Stimulated activated CD4-positive, alpha-beta T cell treated with anti-CD3 and anti-CD28 coated beads, Interleukin-12 subunit alpha, Interleukin-12 subunit beta, amount 100 ng/mL, for 4 hours (primary cell): ENCODE measurements at places on chromosomes 7 and 10.

DNA sequence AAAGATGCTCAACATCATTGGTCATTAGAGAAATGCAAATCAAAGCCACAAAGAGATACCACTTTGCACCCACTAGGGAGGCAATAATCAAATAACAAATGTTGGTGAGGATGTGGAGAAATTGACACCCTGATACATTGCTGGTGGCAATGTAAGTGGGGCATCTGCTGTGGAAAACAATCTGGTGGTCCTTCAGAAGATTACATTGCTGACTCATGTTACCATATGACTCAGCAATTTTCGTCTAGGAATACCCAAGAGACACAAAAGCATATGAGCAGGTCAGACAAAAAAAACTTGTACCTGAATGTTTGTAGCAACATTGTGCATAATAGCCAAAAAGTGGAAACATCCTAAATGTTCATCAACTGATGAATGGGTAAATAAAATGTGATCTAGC, 4.9 kb upstream of the CLDN3 start:
- DNase-seq, result no peak

GRCh38 chr10:12675186-12675585, 325.8 kb downstream of the CAMK1D start:
- DNase-seq, result no peak

- DNase-seq, result no peak
These were observed 483.5 kb upstream of the POT1 start for GRCh38 chr7:125412890-125413665.

DNA sequence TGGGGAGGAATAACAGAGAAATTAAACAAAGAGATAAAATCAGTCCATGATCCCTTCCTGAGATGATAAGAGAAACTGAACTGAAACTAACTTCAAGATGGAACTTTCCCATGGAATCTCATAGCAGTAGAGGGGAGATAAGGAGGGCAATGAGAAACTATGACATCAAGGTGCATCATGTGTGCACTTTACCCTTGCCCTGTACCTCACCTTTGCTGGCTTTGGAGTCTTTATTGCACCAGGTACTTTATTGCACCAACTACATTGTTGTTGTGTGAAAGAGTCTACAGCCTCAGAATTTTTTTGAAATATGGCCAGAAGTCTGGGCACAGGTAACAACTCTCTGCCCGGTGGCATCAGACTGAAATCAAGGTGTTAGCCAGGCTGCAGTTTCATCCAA, 11.2 kb upstream of the SMC3 start:
- no peak for DNase-seq

DNA sequence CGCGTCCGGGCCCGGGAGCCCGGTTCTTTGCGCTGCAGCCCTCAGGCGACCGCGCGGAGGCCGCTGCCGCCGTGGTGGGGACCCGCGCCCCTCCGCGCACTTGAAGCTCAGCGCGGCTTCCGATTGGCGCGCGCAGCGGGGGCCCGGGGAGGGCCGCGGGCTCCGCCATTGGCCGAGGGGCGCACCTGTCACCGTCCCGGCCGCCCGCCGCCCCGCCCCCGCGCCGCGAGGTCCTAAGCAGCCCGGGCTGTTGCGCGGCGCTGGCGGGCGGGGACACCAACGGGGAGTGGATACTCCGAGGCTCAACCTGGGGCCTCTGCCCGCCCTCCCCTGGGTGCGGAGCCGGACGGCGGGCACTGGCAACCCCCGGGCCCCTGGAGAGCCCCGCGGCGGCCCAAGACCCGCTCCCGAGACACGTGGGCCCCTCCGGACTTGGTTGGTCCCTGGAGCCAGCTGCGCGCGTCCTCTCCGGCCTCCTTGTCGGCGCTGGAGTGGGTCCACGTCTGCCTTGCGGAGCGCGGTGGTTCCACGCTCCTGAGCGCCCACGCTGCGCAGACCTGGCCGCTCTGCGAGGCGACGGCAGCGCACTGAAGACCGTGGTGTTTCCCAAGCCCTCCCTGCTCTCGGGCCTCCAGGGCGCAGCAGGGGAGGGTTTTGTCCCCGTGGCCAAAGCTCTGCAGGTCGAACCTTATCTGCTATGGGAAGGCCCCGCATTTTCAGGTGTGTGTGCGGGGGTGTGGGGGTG, at the start of gene MNX1:
MNX1 (minus strand) TSS at position 76 of the 745 bp plus-strand sequence. CDS start 313 bp downstream, outside the sequence.
- DNase-seq, result peak; percentile 51

DNA sequence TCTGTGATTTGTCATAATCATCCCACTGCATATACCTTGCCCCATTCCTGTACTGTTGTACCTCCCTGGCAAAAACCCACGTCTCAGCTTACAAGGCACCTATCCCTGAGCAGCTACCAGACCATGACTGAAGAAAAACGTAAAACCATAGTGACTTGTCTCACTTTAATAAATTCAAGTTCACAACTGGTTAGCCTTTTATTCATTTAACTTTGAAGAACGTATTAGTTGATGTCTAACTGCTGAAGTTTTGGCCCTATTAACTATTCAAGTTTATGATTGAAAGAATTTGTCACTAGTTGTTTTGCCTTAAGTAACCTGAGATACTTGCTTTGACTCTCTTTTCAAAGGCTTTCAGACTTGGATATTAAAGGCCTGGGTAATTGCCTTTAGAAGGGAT, 59.7 kb downstream of the GALNT11 start:
- no peak for DNase-seq

GRCh38 chr10:6958711-6959110, 378.6 kb upstream of the PRKCQ start:
- no peak for DNase-seq

DNA sequence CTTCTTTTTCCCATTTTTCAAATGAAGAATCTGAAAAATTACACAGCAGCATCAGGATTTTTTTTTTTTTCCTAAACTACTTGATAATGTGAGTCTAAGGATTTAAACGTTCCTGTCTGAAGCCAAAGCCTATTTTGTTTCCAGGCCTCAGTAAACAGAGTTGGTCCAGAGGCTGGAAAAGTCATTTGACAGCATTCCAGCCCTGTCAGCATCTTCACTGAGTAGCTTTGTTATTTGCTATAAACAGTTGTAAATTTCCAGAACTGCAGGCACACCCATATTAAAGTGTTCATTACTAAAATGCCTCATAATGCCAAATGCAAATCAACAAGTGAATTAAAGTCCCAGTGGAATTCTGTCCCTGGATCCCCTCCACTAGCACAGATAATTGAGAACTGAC, 35.5 kb upstream of the KMT2E start:
- DNase-seq, result no peak

GRCh38 chr10:12961416-12962205, 39.9 kb downstream of the CCDC3 start:
- no peak for DNase-seq

- no peak for DNase-seq
These were observed 57.7 kb downstream of the PYROXD2 start for GRCh38 chr10:98357194-98357822.

- no peak for DNase-seq
These were observed 772.5 kb downstream of the SUGCT start for GRCh38 chr7:40907286-40907685.

DNA sequence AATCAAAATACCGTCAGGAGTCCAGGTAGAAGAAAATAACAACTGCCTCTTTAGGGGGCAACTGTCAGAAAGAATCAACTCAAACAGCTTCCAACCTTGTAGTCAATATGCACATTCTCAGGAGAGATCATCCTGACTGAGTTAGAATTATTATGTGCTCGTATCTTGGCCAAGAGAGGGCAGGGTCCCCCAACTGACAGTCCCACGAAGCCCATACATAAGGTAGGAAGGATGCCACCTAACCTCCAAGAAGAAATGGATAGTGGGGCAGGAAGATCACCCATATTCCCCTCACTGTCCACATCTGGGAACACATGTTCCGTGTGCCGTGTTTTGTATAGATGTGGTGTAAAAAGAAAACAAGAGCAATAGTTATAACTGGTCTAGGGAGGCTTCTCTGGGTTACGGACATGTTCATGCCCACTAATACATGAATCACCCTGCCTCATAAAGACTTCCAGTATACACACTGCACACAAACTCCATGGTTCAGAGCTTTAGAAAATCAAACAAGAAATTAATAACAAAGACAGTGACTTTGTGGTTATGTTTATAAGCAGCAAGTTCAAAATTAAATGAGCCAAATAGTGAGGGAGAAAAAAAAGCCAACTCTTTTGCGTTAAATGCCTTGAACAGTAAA, 295.6 kb downstream of the FGFR2 start:
- no peak for DNase-seq

GRCh38 chr10:58531084-58531695, 18.5 kb downstream of the BICC1 start:
- peak; percentile 23 for DNase-seq

- no peak for DNase-seq
These were observed 43.8 kb upstream of the DMBT1 start for GRCh38 chr10:122516734-122517133.

DNA sequence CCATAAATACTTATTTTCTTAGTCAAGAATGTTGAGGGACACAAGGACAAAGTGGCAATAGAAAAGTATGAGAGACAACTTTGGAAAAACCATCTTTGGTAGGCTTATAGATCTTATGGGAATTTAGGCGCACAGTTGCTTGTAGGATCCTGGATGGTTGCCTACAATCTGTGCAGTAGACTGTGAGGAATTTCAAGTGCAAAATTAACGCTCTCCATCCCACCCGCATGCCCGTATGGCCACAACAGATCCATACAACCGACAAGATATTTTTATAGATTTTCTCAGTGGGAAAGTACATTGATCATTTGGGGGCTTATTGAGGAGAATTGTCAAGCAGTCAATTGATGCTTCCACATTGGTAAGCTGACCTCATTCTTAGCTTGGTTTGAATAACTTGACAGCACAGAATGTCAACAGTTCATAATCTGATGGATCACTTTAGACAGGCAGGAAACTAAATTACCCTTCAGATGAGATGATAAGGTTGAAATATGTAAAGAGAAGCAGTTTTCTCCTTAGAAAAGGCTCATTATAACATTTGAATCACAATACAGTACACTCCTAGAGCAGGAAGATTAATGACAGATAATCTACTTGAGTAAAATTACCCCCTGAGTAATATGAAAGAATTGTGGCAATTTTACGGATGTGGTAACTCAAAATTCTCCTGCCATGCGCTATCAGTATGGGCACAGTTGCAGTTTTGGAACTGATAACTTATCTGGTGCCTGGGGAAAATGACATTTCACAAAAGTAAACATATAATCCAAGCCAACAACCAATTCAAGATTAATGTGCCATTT, 479.7 kb downstream of the KIF20B start:
- no peak for DNase-seq

GRCh38 chr7:112160130-112160770, 45.9 kb downstream of the DOCK4 start:
- DNase-seq, result no peak

DNA sequence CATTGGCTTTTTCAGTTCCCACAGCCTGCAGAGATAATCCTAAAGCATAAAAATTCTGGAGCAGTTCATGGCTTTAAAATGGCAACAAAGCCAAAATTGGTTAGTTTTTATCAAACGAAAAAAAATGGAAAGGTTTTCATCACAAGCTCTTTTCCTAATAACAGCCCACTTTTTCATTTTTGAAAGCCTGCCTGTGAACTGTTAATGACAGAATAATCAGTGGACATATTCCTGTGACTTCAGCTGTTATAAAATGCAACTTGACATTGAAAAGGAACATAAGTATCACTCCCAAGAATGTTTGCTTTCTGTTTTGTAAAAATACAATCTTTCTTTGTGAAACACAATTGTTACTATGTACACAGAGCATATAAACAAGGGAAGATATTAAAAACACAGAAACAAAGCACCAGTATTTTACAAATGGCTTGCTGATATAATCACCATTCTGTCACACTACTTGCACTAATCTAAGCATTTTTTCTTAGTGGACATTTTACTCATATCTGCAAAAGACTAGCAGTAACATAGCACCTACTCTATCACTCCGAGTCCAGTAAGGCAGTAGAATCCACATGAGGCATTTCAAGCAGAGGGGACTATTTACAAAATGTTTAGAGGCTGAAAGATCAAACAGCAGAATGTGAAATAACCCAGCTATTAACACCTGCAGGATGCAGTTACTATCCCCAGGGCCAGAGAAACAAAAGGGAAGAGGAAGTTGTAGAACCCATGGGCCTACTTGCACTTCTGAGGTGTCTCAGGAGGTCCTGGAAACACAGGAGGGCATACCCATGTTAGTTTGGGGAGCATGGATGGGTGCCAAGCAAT, 26.4 kb downstream of the MACC1 start:
- no peak for DNase-seq

GRCh38 chr7:38878694-38879457, 30.1 kb downstream of the VPS41 start:
- DNase-seq, result no peak

GRCh38 chr7:18213652-18214051, 186.0 kb upstream of the PRPS1L1 start:
- no peak for DNase-seq

DNA sequence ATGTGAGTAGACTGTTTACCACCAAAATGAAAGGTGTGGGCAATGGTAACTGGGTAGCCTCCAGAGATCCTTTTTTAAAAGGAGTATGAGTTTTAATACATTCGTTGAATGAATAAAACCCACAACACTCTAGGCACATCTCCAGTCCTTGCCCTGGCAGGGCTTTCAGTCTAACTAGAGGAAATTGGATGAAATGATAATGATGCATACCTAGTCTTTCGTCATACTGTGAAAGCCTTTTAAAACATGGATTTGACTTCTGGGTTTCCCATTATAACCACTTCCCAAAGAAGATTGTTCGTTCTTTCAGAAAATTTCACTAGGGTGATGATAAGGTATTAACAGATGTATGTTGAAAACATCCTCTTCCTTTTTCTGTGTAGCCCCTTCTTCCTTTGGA, 110.8 kb downstream of the REEP3 start:
- no peak for DNase-seq

DNA sequence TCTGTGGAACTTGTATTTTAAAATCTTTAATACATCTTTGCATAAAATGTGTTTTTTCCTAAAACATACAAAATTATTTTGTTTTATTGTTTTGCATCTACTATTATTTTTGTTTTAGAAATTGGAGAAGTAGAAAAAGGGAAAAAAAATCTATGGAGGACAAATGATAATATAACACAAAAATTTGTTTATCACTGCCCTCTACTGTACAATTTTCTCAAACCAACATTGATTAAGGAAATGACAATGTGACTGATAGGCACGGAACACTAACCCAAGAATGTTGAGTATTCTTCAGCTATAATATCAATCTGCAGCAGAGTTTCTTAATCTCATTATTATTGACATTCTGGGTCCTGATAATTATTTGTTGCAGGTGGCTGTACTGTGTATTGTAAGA, 9.5 kb upstream of the ING3 start:
- no peak for DNase-seq

DNA sequence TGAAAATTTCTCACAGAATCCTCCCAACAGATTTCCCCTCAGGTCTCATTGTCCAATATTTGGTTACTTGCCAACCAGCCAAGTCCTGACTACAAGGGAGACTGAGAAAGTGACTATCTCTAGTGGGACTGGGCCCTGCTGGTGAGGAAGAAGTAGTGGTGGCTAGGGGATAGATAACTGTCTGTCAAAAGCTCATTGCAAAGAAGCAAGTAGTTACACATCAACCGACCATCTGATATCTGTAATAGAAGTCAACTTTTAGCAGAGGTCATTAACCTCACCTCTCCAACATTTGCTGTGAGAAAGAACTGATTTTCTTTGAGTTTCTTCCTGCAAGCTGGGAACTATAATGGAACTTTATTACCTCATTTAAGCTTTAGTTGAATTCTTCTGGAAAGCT, 15.2 kb downstream of the STAMBPL1 start:
- no peak for DNase-seq
